Stimulated activated naive CD4-positive, alpha-beta T cell treated with Interleukin-2 at 50 U/mL for 16 hours (primary cell): ENCODE measurements at places on chromosomes 16 and 17.
A peak's percentile ranks its signal among the peaks of the same experiment; 100 is the strongest.

DNA sequence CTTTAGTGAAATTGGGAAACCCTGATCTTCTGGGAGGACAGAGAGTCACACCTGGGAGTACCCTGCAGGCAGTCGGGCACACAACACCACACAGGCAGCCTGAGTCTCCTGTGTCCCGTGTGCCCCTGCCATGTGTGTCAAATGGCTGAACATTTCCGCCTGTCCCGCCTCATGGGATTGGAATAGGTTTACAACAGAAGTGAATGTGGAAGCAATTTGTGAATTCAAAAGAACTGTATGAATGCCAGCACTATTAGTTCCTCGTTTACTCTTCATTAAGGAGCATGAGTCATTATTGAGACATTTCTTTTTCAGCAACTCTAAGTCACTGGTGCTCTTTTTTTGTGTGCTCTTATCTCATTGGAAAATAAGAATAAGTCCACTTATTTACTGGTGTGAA, 226.5 kb downstream of the PMP22 start:
- DNase-seq = no peak

DNA sequence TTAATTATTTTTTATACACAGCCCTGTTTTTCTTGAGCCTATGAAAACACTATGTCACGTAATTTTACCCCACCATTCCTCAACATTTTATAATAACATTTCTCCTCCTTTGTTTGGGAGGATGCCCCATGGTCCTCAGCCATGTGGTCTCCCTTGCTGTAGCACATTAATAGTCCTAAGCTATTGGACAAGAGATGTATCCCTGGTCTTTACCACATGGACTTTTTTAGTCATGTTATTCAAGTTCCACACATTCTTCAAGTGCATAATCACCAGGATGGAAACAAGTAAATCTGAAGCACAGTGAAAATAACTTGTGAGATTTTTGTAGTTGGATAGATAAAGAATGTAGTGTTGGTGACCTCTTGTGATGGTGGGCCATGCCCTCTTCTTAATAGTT, 2.0 kb upstream of the KRTAP2-3 start:
- DNase-seq = no peak

DNA sequence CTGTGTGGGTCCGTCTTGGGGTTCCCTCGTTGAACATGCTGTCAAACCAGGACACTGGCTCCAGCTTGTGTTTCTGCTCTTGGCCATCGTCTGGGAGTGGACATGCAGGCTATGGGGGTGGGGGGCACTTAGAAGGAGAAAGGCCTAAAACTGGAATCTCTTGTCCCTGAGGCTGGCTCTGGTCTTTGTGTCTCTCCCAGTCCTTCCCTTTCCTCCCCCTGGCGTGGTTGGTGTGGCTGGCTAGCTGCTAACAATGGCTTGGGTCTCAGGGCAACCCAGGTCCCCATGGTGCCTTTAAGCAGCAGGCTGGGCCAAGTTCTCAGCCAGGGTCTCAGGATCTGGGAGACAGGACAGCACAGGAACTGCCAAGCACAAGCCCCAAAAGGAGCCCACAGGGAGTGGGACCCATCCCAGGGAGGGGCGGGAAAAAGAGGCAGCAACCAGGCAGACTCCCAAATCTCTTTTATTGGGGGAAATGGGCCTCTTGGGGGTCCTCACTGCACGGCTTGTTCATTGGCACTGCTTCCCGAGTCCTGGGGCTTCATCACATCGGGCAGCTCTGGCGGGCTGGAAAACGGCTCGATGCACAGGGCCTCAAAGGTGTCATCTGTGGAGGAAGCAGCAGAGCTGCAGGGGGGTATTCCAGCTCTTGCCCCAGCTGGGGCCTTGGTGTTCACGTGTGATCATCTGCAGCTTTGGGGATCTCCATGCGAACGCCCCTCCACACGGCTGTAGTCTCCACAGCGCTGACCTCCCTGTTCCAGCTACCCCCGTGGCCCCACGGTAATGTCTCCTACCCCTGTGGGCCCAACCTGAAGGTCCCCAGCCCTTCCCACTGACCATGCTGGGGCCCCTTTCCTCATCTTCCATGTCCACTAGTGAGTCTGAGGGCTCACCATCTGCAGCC, 5.3 kb downstream of the ELOB start:
- no peak for DNase-seq

GRCh38 chr16:18959031-18959505, 24.7 kb upstream of the TMC7 start:
- no peak for DNase-seq

GRCh38 chr17:64627797-64628196, 34.3 kb downstream of the SMURF2 start:
- DNase-seq = no peak

DNA sequence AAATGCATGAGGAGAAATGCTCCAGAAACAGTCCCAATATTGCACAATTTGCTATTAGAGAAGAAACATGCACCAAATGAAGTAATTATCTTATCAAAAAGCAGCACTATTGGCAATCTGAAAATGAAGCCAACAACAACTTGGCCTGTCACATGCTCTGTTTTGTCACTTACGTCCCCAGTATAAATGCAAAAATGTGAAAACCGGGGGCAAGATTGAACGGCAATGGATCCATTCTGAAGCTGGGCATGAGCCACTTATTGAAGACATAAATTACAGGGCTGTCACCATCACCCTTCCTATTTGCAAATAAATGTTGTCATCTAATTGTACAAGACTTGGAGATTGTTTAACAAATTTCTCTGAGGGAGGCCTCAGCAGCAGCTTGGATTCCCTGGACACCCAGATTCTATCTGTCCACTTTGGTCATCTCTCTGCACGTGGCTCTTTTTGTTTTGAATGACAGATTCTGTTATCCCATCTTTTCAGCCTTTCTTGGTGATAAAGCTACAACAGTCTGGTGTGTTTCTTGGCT, 180.2 kb upstream of the CDH5 start:
- no peak for DNase-seq

GRCh38 chr17:11797803-11798202, 199.5 kb downstream of the ZNF18 start:
- no peak for DNase-seq

DNA sequence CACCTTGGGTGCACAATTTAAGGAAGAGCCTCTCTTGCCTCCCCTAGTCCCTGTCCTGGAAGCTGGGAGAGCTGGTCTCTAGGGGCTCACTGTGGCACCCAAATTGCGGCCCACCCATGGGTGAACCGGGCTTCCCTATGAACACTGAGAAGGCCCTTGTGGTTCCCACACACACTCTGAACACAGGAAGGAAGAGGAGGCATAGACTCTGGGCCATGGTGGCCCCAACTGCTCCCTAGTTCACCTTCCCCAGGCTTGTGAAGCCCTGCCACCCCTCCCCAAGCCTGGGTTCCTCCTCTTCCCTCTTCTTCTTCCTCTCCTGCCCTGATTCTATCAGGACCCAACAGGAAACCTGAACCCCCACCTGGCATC, 10.5 kb downstream of the SREBF1 start:
- DNase-seq = no peak

- DNase-seq = no peak
Measured at GRCh38 chr16:49459953-49460735, 86.5 kb downstream of the C16orf78 start.

- DNase-seq = no peak
Measured at GRCh38 chr17:40038882-40039513, 15.2 kb downstream of the MED24 start.

DNA sequence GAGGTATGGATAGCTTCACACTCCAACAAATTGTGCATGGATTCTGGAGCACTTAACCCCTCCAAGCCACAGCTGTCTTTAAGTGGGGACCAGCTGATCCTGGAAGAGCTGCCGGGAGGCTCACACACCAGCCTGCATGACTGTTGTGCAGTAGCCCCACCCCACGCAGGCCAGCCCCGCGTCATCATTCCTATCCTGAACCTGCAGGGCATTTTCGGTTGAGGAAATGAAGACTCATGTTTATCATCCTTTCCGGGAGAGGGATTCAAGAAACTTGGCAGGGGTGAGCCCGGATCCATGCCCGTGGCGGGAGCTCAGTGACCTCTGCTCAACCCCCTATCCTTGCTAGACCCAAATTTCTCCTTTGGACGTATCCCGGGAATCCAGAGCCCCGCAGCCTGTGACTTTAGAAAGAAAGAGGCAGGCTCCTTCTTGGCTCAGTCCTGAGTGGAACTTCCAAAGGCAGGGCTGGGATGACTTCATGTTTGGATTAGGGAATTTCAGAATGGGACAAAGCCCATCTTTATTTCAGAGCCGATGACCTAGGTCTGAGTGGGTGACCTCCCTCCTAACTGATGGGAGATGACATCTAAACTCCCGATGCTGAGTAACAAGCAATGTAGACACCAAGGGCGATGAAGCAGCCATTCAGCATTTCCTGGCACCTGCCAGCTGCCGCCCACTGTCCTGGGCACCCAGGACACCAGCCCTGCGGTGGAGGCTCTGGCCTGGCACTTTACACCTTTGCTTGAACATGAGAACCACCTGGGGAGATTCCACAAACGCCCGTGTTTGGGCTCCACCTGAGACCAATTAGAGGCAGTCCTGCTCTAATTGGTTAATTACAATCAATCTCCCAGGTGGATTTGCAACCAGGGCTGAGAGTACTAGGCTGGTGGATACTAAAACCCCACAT, 43.3 kb upstream of the CMIP start:
- DNase-seq = no peak

DNA sequence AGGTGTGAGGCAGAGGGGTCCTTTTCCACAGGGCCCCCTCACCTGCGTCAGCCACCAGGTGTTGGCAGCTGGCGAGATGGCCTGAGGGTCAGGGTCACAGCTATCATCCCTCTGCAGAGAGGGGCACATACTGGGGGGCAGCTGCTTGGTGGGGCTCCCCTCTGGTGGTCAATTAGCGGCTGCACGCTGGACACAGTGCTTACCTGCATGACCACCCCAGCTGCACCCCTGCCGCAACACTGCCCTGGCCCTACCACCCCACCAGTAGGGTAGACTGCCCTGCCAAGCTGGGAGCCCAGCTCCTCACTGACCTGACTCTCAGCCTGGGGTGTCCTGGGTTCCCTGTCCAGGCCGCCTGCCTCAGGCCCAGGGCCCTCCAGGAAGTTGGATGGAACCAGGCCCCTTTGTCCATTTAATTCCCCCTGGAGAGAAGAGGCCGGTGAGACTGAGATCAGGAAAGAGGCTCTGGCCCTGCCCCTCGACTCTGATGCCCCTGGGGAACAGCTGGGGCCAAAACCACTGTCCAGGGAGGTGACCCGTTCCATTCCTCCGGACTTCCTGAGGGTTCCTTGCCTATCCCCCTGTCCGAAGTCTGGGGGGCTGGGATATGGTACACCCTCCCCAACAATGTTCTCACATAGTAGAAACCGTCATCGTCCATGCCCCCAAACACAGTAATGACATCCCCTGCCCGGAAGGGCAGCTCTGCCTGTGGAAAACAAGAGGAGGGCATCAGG, 23.7 kb downstream of the TSPOAP1 start:
- DNase-seq = no peak

DNA sequence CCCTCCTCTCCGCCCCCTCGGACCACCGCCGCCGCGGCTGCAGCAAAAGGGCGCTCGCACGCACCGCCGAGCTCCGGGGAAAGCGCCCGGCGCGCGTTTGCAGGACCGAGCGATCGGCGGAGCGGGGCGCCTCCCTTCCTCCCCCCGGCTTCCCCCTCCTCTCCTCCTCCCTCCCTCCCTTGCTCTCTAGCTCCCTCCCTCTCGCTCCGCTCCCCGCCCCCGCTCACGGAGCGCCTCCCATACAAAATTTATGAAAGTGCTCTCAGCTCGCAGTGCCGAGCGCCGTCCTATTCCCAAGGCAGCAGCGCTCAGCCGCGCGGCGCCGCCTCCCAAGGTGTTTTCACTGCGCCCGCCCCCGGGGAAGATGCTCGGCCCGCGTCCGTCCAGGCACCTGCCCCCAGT, at the start of gene RTN4RL1:
TSS of gene RTN4RL1 (minus strand) at position 115 of the 402 bp plus-strand sequence. CDS start 469 bp downstream, outside the sequence.
- DNase-seq = peak; percentile 72

- DNase-seq = no peak
Measured at GRCh38 chr16:80751167-80751566, 53.2 kb downstream of the CDYL2 start.

DNA sequence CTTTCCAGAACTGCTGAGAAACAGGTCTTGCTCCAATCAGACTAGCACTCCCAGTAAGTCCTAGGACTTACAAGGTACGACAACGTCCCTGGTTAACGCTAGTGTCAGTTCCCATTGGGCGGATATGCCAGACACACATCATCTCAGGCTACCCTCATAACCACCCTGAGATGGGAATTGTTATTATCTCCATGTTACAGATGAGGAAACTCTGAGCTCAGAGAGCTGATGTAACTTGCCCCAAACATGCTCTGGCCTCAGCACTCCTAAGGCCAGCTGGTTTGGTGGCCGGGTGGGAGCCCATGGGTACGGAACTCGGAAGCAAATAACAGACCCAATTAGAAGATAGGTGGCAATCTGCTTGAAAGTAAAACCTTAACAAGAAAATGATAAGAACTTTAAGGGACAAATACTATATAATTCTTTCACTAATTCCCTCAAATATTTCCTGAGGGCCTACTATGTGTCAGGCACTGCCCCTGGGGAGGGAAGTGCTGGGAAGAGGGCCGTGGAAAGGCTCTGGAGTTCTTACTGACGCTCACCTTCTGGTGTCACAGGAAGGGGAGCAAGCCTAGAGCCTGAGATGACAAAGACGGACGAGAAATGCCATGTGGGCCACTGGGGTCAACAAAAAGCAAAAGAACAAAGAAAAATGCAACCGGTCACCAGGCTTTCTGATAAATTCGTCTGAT, 6.9 kb downstream of the CREBBP start:
- DNase-seq = no peak

DNA sequence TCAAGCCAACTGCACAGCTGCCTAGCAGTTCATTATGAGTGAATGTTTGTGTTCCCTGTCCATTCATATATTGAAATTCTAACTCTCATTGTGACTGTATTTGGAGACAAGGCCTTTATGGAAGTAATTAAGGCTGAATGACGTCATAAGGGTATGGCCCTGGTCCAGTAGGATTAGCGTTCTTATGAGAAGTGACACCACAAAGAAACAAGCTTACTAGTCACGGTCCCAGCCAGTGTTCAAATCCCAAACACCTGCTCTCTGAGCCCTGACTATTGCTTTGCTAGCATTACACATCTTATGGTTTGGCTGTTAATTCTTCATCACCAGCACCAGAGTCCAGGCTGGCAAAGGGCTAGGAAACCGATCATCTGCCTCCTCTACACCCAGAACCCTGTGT, 2.2 kb downstream of the ZNF668 start:
- DNase-seq = no peak

DNA sequence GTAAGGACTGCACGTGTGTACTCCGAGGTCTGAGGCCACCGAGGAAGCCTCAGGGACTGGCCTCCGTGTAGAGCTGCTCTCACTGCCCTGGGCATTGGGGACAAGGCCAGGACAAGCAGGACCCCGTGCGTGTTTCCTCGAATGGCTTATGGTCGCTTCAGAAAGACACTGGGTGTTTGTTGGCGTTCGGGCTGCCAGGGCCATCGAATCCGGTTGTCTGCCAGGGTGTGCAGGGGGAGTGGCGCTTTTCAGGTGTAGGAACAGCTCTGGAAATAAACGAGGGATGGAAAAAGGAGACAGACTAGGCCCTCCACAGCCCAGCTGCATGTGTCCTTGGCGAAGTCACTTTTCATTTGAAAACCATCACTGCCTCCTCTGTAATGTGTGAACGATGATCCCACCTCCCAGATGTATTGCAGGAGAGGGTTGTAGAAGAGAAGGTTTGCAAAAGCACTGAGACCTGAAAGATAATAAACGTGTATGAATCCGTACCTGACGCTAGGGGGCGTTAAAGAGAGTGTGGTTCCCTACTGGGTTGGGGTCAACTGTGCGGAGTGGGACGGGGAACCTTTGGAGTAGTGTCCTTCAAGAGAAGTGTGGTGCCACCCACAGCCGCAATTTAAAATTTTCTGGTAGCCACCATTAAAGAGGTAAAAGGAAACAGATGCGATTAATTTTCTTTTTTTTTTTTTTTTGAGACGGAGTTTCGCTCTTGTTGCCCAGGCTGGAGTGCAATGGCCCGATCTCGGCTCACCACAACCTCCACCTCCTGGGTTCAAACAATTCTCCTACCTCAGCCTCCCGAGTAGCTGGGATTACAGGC, 2.1 kb upstream of the ZSCAN10 start:
- DNase-seq = peak; percentile 43
